ENCODE measurements at places on chromosomes 4 and X.

GRCh38 chr4:142314686-142315085 lies 531.4 kb downstream of the INPP4B start:
- no peak for DNase-seq

- peak; percentile 34 for DNase-seq
These were observed 212.7 kb downstream of the RPA4 start for GRCh38 chrX:97096385-97096784.

DNA sequence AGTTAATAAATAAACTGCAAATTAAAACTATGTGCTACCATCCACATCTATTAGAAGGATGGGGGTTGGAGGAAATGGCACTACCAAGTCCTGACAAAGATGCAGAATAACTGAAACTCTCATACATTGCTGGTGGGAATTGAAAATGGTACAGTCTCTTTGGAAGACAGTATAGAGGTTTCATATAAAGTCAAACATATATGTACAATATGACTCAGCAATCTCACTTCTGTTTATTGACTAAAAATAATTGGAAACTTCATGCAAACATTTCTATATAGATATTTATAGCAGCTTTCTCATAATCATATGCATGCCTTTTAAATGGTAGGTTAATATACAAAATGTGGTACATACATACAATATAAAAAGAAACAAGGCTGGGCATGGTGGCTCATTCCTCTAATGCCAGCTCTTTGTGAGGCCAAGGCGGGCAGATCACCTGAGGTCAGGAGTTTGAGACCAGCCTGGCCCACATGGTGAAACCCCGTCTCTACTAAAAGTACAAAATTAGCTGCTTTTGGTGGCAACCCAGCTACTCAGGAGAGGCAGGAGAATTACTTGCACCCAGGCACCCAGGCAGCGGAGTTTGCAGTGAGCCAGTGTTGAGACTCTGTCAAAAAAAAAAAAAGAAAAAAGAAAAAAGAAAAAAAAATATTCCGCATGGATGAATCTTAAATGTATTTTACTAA lies 225.0 kb upstream of the CXXC4 start:
- DNase-seq: no peak

- DNase-seq: no peak
These were observed 211.0 kb downstream of the KCTD8 start for GRCh38 chr4:44237643-44238042.

DNA sequence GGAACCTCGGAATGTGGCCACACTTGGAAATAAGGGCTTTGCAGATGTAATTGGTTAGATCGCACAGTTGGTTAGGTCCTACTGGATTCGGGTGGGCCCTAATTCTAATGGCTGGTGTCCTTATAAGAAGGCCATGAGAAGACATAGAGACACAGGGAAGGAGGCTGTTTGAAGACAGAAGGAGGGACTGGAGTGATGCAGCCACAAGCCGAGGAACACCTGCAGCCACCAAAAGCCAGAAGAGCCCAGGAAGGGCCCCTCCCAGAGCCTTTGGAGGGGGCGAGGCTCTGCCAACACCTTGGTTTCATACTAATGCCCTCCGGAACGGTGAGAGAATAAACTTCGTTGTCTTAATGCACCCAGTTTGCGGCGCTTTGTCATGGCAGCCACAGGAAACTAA lies 47.0 kb downstream of the EVC start:
- no peak for DNase-seq

DNA sequence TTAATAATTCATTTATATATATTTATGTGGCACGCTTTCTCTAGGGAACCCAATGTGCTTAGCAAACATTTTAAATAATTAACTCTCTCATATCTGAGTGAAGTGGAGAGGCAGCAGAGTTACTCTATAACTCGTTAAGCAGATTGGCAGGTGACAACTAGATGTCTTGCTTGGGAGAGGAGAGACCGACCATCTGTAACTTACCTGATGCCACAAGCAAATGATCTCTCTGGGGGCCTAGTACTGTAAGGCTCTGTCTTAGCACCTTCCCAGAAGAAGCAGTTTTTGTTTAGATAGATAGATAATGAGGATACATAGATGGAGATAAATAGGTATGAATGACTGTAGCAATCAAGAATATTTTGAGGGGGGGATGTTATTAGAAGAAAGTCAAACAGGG lies 11.9 kb upstream of the SEL1L3 start:
- no peak for DNase-seq

DNA sequence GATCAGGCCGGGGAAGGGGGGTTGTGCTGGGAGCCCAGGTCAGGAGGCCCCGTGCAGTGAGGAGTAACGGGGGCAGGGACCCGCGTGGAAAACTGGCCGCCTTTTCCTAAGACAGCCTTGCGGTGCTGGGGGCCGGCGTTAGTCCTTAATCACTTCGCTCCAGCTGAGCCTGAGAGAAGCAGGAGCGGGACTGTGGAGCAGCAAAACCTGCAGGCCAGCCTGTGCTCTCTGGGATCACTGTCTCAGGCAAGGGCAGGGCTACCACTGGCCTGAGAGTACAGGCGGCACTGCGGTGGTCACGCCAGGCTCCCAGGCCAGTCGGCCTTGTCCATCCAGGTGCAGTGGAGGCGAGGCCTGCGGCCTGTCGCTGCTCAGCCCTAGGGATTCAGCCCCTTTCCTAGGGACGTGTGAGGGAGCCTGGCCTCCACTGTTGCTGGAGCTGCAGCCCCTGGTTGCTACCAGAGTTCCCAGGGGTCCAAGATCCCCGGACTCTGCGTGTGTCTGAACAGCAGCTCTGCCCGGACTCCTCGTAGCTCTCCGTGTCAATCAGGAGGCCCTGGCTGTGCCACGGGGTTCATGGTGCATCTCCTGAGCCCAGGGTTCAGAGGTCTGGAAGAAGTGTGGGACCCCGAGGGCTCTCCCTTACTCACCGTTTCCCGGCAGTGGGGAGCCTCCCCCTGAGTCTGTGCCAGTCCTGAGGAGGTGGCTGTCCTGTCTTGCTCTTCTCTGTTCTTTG lies 2141.7 kb upstream of the TENM3 start:
- DNase-seq: no peak

GRCh38 chr4:185304944-185305690 lies 90.6 kb downstream of the LRP2BP start:
- DNase-seq: no peak

Data from anterior cingulate cortex (tissue), 58 donors.